ENCODE measurements at places on chromosomes 4 and X. TPM values are rescaled to one million over a fixed set of nuclear protein-coding genes. Genes with fewer than 3 reads are reported as not detected.

BEX2 gene
- 1.3 TPM for total RNA-seq

EGFL6 gene
- total RNA-seq, result 1.00 TPM

ZMAT1 gene
- 0.09 TPM for total RNA-seq

ANKRD50 gene
- total RNA-seq, result 42.8 TPM

PCDH11X gene
- total RNA-seq, result not detected

GPR82 gene
- not detected for total RNA-seq

GABRA4 gene
- not detected for total RNA-seq

MMRN1 gene
- 0.14 TPM for total RNA-seq

ADRA2C gene
- total RNA-seq, result 0.37 TPM

ELMOD2 gene
- total RNA-seq, result 25.3 TPM

DGAT2L6 gene
- not detected for total RNA-seq

PCDH19 gene
- under 0.01 TPM for total RNA-seq

TKTL1 gene
- not detected for total RNA-seq

ALAS2 gene
- not detected for total RNA-seq

GLRB gene
- total RNA-seq, result 10.2 TPM

ARHGAP24 gene
- 55.5 TPM for total RNA-seq

HCFC1 gene
- 9.2 TPM for total RNA-seq

FAM241A gene
- total RNA-seq, result 0.85 TPM

HSFX2 gene
- 0.14 TPM for total RNA-seq

ADH1B gene
- 81.4 TPM for total RNA-seq

CLGN gene
- 5.8 TPM for total RNA-seq

RIBC1 gene
- 0.74 TPM for total RNA-seq

TCEAL2 gene
- 0.28 TPM for total RNA-seq

CACNA1F gene
- total RNA-seq, result not detected

MGAT4D gene
- total RNA-seq, result not detected

MSANTD1 gene
- 0.74 TPM for total RNA-seq

MAGEA12 gene
- total RNA-seq, result under 0.01 TPM

ZNF732 gene
- total RNA-seq, result 0.14 TPM

DCAF4L1 gene
- 0.09 TPM for total RNA-seq

SCD5 gene
- 12.9 TPM for total RNA-seq

NOA1 gene
- 14.9 TPM for total RNA-seq

PARM1 gene
- 2.0 TPM for total RNA-seq

GLOD5 gene
- not detected for total RNA-seq

SSX1 gene
- total RNA-seq, result 0.18 TPM

CYBB gene
- total RNA-seq, result not detected

BRS3 gene
- total RNA-seq, result not detected

GLUD2 gene
- total RNA-seq, result 1.00 TPM

TBC1D25 gene
- total RNA-seq, result 3.7 TPM

SPANXN4 gene
- total RNA-seq, result not detected

DYNLT3 gene
- total RNA-seq, result 47.8 TPM

GDPD2 gene
- not detected for total RNA-seq

NAP1L3 gene
- total RNA-seq, result 2.9 TPM

MAGEA3 gene
- total RNA-seq, result not detected

VCX3A gene
- total RNA-seq, result not detected

NHSL2 gene
- total RNA-seq, result 0.28 TPM

NOX1 gene
- 0.14 TPM for total RNA-seq

GPR34 gene
- total RNA-seq, result not detected

ADH4 gene
- not detected for total RNA-seq

GNRHR gene
- not detected for total RNA-seq

RHOXF2 gene
- not detected for total RNA-seq

NLGN4X gene
- 0.55 TPM for total RNA-seq

HHIP gene
- 0.43 TPM for total RNA-seq

PDGFC gene
- 31.6 TPM for total RNA-seq

XAGE2 gene
- total RNA-seq, result not detected

Data from smooth muscle cell of bladder (primary cell).